ENCODE measurements at places on chromosomes 2 and 18. TPM values are rescaled to one million over a fixed set of nuclear protein-coding genes. Genes with fewer than 3 reads are reported as not detected.

GRCh38 chr2:53424902-53425301, 342.7 kb upstream of the CHAC2 start:
- H3K4me3 ChIP-seq, result no peak overlapping the region
- H3K27me3 ChIP-seq, result no peaks in the 10 kb centered on the region
- no peak for DNase-seq
- H3K4me1 ChIP-seq, result no peaks in the 10 kb centered on the region
- H3K36me3 ChIP-seq, result no peaks in the 10 kb centered on the region
- no peak overlapping the region for H3K27ac ChIP-seq

DNA sequence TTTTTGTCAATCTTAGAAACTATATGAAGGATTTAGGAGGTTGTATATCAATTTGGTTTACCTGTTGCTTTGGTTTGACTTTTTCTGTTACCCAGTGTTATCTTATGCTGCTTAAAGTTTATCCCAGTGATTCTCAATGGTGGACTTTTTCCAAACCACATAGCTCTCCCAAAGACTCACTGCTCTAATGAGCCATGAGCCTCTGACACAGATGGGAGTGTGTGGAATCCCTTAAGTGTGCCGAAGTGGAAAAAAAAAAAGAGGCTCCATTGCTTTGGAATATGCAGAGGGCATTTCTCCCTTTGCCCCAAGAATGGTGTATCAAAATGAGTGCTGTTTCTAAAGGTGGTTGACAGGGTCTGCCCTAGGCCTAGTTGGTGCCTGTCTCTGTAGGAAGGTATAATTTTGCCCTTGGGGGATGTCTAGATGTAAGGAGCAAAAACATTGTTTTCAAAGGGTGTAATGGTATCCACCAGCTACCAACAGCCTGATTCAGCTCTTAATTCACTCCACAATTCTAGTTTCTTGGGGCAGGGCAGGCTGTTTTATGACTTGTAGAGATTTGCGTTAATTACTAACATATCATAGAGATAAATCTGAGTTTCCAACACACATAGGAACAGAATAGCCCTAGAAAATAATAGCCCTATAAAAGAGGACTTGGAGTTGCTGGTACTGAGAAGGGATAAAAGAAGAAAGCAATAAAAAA, 64.3 kb upstream of the CYP26B1 start:
- no peaks in the 10 kb centered on the region for H3K36me3 ChIP-seq
- no peak overlapping the region for H3K4me3 ChIP-seq
- no peak for DNase-seq
- no peak overlapping the region for H3K27ac ChIP-seq
- no peaks in the 10 kb centered on the region for H3K4me1 ChIP-seq
- H3K27me3 ChIP-seq, result no peaks in the 10 kb centered on the region

Gene CNOT9
- 33.8 TPM for total RNA-seq

Gene AKAIN1
- total RNA-seq, result not detected

DNA sequence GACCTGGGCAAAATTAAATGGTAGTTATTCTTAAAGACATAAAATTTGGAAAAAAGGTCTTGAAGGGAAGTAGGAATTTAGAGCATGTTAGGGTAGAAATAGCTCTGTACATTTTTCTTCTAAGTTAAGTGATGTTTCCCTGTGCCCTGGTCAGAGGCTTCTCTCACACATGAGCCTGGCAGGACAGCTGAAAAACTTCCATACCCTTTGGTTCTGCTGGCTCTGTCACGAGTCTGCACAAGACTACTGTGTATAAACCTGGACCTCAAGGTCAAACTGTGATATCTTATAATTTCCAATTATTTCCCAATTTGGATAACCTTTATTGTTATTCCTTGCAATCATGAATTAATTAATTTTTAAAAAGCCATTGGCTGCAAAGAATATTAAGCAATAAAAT, 664.7 kb downstream of the BCL11A start:
- H3K27ac ChIP-seq, result no peak overlapping the region
- no peaks in the 10 kb centered on the region for H3K4me1 ChIP-seq
- no peak for DNase-seq
- H3K27me3 ChIP-seq, result no peaks in the 10 kb centered on the region
- H3K36me3 ChIP-seq, result no peaks in the 10 kb centered on the region

GRCh38 chr2:127674241-127675209, 805 bp downstream of the LIMS2 start:
- H3K36me3 ChIP-seq, result no peaks in the 10 kb centered on the region
- no peak for DNase-seq
- H3K27me3 ChIP-seq, result peaks cover 66% of the 10 kb centered on the region
- H3K27ac ChIP-seq, result peak overlapping the region; percentile 65
- H3K4me3 ChIP-seq, result peak overlapping the region; percentile 55
- peaks cover 30% of the 10 kb centered on the region for H3K4me1 ChIP-seq

DNA sequence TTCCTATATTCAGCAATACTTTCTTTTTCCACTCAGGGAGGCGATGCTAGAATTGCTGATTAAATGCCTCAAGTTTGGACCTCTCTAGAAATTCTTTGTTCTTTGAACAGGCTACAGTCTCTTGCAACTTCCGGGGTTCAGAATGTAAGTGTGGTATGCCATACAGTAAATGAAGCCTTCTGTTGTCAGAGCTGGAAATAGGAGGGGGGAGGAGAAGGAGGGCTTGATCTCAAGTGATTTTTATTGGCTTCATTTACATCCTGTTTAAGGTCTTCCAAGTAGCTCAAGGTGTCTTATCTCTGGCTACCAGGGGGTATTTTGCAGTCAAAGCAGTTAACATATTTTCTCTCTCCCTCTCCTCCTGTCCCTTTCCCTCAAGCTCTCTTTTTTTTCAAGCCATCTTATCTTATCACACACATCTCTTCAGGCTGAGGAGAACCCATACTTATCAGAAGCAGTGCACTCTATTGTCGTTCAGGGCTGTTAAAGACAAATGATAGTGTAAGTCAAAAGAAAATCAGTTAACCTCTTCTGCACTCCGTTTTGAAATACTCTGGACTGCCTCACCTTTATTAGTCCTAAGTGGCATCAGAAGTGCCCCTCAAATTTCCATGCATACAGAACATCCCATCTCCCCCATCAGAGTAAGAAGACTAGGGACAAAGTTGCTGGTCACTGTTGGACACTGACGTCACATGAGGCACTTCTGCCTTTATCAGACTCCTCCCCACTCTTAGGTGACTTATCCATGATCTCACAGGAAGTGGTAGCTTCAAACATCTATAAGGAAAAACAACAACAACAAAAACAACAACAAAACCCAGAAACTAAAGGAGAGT, 112.2 kb downstream of the ZNF521 start:
- no peaks in the 10 kb centered on the region for H3K36me3 ChIP-seq
- H3K4me1 ChIP-seq, result peaks cover 11% of the 10 kb centered on the region

DNA sequence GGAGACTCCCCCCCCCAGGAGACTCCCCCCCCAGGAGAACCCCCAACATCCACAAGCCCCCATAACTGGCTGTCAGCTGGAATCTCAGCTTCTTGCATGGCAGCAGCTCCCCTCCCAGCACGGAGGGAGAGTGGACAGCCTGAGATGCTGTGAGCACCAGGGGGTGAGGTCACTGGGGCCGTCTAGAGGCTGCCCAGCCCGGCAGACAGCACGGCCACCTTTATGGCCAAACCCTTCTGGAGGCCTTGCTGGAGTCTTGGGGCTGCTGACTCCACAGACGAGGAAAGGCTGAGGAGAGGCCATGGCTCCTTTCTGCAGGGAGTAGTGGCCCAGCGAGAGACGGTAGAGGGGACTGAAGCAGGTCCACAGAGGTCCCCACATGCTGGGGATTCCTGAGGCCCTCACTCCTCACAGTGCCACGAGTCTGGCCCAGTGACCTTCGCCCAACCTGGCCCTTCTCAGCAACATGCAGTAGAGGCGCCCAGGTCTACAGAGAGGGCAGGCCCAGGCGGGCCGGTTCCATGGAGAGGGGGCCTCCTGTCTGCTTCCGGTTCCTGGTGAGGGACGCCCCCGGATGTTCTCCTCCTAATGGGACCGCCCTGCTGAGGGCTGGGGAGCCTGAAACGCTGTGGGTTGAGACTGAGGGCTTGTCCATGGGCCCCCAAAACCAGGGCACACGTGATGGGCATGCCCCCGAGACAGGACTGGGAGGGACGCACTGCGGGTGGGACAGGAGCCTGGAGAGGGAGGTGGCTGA, 122.6 kb upstream of the CTDP1 start:
- no peak overlapping the region for H3K27ac ChIP-seq
- H3K27me3 ChIP-seq, result no peaks in the 10 kb centered on the region
- H3K36me3 ChIP-seq, result no peaks in the 10 kb centered on the region
- H3K4me1 ChIP-seq, result no peaks in the 10 kb centered on the region

- H3K4me1 ChIP-seq, result peaks cover 27% of the 10 kb centered on the region
- peak; percentile 75 for DNase-seq
- H3K36me3 ChIP-seq, result no peaks in the 10 kb centered on the region
- H3K4me3 ChIP-seq, result no peak overlapping the region
Observed at GRCh38 chr2:216636551-216637450, 3.6 kb downstream of the IGFBP2 start.

Gene CHRNG
- total RNA-seq, result not detected

Gene RBMS1
- 119 TPM for total RNA-seq

- H3K27ac ChIP-seq, result no peak overlapping the region
- no peak overlapping the region for H3K4me3 ChIP-seq
- no peaks in the 10 kb centered on the region for H3K4me1 ChIP-seq
- DNase-seq, result no peak
Observed at GRCh38 chr2:107525406-107525805, 301.3 kb upstream of the RGPD4 start.

DNA sequence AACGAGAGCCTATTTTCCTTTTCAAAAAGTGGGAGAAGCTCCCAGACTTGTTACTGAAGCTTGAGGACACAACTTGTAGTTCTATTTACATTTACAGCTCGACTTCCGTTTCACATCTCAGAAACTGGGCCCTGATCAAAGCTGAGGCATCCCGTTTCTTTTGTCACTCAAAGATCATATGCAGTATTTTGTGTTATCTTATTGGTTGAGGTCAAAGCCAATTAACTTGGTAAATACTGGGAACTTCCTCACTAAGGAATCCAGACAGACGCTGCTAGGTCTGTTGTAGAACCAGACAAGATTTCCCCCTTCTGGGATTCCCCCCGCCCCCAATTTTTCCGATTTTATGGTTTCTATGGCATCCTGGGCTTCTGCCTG, 50.3 kb downstream of the TSN start:
- H3K27me3 ChIP-seq, result no peaks in the 10 kb centered on the region
- DNase-seq, result no peak
- H3K4me1 ChIP-seq, result no peaks in the 10 kb centered on the region
- no peak overlapping the region for H3K4me3 ChIP-seq
- no peaks in the 10 kb centered on the region for H3K36me3 ChIP-seq
- H3K27ac ChIP-seq, result no peak overlapping the region

Gene ANKRD39
- 11.8 TPM for total RNA-seq

DNA sequence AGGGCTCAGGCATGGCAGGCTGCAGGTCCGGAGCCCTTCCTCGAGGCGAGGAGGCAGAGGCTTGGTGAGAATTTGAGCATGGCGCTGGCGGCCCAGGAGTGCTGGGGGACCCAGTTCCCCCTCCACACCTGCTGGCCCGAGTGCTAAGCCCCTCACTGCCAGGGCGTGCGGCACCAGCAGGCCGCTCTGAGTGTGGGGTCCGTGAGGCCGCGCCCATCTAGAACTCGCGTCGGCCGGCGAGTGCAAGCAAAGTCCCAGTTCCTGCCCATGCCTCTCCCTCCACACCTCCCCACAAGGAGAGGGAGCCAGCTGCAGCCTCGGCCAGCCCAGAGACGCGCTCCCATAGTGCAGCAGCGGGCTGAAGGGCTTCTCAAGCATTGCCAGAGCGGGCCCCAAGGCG, 233.0 kb downstream of the PIEZO2 start:
- H3K4me3 ChIP-seq, result no peak overlapping the region
- no peaks in the 10 kb centered on the region for H3K36me3 ChIP-seq
- H3K27me3 ChIP-seq, result no peaks in the 10 kb centered on the region
- H3K4me1 ChIP-seq, result no peaks in the 10 kb centered on the region
- no peak for DNase-seq

- H3K4me3 ChIP-seq, result no peak overlapping the region
- H3K4me1 ChIP-seq, result no peaks in the 10 kb centered on the region
- no peaks in the 10 kb centered on the region for H3K36me3 ChIP-seq
- H3K27ac ChIP-seq, result no peak overlapping the region
- DNase-seq, result no peak
Observed at GRCh38 chr2:141201016-141201565, 929.7 kb downstream of the LRP1B start.

DNA sequence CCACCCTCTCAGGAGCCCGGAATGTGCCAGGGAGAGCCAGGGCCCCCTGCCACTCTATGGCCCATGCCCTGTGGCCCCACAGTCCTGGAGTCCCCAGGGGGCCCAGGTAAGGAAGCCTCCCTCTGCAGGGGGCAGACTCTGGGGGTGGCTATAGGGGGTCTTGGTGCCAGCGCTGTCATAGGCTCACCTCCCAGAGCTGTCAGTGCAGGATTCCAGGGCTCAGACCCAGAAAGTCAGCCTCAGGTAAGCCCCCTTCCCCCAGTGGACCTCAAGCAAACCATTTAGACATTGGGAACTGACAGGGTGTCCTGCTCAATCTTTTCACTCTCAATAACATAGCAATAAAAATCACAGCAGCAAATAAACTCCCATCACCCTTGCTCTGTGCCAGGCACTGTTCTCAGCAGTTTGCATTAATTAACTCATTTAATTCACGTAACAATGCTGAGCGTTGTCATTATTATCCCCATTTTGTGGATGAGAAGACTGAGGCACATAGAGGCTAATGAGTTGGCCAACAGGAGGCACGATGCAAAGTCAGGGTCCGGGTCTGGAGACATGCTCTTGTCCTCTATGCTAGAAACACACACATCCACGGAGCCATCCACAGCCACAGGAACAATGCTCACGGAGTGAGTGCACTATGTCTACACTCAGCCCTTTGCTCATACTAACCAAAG, 79.6 kb downstream of the TNS1 start:
- H3K27me3 ChIP-seq, result no peaks in the 10 kb centered on the region
- H3K4me1 ChIP-seq, result peaks cover 86% of the 10 kb centered on the region
- no peak for DNase-seq
- H3K36me3 ChIP-seq, result no peaks in the 10 kb centered on the region
- no peak overlapping the region for H3K4me3 ChIP-seq

GRCh38 chr2:175769200-175769599, 232.9 kb downstream of the LNPK start:
- no peaks in the 10 kb centered on the region for H3K27me3 ChIP-seq
- no peaks in the 10 kb centered on the region for H3K36me3 ChIP-seq
- H3K4me3 ChIP-seq, result no peak overlapping the region
- no peak for DNase-seq

Gene VIL1
- 0.29 TPM for total RNA-seq

GRCh38 chr2:191591025-191591424, 86.9 kb upstream of the NABP1 start:
- H3K27ac ChIP-seq, result no peak overlapping the region
- H3K27me3 ChIP-seq, result no peaks in the 10 kb centered on the region
- no peak overlapping the region for H3K4me3 ChIP-seq

Gene RRM2
- 24.9 TPM for total RNA-seq
